ENCODE measurements at places on chromosomes 2 and 18.

DNA sequence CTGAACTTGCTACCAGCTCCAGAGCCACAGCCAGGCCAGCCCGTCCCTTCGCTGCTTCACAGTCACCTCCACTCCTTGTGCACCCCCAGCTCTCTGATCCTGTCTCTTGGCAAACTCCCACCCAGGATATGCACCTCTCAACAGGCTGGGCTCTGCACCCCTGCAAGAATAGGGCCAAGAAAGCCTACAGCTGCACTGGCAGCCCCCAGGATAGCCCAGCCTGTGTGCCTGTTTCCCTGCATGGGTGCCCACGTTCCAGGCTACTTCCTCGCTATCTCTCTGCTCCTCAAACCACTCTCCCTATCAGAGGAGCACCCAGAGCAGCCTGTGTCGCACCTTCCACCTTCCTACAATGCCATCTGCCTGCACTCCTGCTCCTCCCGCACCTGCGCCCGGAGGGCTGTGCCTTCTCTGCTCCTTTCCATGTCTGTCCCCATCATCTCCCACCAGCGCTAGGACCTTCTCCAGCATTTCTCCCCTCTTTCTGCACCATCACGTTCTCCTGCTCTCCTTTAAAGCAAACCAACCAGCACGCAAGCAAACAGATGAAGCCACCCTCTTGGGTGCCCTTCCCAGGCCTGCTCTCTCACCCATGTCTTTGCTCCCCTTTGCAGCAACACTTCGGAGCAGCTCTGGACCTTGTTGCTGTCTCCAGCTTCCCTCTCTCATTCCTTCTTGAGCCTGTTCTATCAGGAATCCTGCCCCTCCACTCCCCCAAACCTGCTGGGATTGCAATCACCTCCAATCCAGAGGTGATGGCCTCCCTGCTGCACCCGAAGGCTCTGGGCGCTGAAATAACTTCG is 313.2 kb upstream of the HS6ST1 start:
- peak overlapping the region; percentile 40 for H3K27ac ChIP-seq
- H3K36me3 ChIP-seq: no peaks in the 10 kb centered on the region
- H3K27me3 ChIP-seq: no peaks in the 10 kb centered on the region
- no peak overlapping the region for H3K4me3 ChIP-seq

DNA sequence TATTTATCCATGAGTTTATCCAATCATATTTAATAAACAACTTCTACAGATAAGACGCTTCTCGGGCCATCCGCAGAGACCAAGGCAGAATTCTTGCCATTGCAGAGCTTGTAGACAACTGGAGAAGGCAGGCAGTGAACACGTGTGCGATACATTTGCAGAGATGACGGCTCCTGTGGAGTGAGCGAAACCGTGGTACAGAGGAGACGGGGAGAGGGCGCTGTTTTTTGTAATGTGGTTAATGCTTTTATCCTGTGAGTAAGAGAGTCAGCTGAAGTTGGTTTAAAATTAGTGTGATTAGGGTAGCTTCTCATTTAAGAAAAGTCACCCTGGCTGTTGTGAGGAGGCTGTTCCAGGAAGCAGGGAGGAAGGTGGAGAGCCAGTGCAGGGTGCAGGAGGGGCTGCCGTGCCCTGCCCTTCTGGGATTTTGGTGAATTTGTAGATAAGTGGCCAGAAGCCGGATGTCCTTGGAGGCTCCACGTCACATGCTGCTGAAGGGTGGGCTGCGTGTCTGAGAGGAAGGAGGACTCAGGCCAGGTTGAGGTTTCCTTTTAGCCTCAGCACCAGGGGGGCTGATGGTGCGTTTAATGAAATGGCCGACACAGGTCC is 151.4 kb downstream of the SNTG2 start:
- no peak overlapping the region for H3K4me3 ChIP-seq
- no peak for DNase-seq
- no peaks in the 10 kb centered on the region for H3K27me3 ChIP-seq
- no peaks in the 10 kb centered on the region for H3K36me3 ChIP-seq
- H3K4me1 ChIP-seq: no peaks in the 10 kb centered on the region

DNA sequence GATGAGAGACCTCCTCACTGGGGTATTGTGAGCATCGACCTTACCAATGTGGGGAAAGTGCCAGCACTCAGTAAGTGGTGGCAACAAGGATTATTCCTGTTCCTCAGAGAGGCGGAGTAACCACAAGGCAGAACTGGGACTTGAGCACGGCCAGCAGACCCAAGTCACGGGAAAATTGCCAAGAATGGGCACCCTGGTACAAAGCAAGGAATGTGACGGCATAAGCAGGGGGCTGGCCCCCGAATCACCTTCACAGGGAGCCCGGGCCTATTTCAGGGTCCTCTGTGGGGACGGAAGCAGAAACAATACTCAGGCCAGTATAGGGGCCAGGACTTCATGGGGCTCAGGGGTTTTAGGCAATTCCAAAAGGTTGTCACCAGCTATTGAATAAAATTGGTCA is 25.4 kb downstream of the CENPA start:
- H3K4me1 ChIP-seq: no peaks in the 10 kb centered on the region
- no peak for DNase-seq
- no peak overlapping the region for H3K27ac ChIP-seq
- H3K36me3 ChIP-seq: no peaks in the 10 kb centered on the region

GRCh38 chr2:159164457-159164911 is 122.0 kb downstream of the WDSUB1 start:
- no peaks in the 10 kb centered on the region for H3K27me3 ChIP-seq
- peak; percentile 39 for DNase-seq
- H3K4me1 ChIP-seq: peaks cover 8% of the 10 kb centered on the region
- H3K36me3 ChIP-seq: no peaks in the 10 kb centered on the region

DNA sequence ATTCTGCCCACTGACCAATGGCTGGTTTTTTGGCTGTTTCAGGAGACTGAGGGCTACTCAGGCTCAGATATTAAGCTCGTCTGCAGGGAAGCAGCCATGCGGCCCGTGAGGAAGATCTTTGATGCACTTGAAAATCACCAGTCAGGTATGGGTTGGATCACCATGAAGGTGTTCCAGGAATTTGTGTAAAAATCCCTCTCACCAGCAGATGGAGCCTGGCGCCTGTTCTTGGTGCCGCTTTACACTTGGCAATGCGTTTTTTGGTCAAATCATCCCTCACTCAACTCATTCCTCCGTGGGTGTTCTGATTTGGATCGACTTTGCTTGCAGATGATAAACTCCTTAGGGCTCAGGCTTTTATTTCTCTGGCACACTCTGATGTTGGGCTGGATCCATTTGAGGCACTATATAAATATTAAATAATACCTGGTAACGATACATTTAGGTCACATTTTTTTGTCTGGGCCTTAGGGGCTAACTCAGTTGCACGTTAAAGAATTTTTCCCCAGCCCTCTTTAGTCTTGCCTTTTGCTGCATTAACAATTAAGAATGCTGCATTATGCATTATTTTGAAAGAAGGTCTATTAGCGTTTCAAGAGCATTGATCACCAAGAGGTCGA is 50.0 kb downstream of the HDHD2 start:
- peak; percentile 61 for DNase-seq
- H3K27ac ChIP-seq: no peak overlapping the region
- no peak overlapping the region for H3K4me3 ChIP-seq
- H3K4me1 ChIP-seq: no peaks in the 10 kb centered on the region

DNA sequence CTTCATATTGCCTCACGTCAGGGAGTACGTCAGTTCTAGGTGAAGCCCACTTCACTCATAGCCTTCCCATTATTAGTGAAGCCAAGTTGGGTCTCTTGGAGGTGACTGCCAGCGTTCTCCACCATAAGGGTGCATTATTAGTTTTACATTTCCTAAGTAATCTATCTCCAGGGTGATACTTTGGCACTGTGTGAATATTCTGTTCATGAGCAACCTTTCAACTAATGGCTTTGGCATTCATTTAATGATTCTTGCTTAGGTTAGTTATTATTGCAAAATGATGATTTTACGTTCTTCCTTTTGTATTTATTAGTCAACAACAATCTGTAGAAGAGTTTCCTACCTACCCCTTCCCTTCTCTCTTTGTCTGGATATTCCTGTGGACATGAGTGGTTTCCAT is 97.5 kb downstream of the MAP4K4 start:
- no peak overlapping the region for H3K27ac ChIP-seq
- peaks cover 12% of the 10 kb centered on the region for H3K4me1 ChIP-seq
- H3K27me3 ChIP-seq: no peaks in the 10 kb centered on the region
- DNase-seq: no peak
- no peak overlapping the region for H3K4me3 ChIP-seq

GRCh38 chr2:105919191-105919811 is 174.6 kb downstream of the NCK2 start:
- H3K27me3 ChIP-seq: peaks cover 4% of the 10 kb centered on the region
- H3K36me3 ChIP-seq: no peaks in the 10 kb centered on the region
- no peak overlapping the region for H3K27ac ChIP-seq
- no peak for DNase-seq
- no peaks in the 10 kb centered on the region for H3K4me1 ChIP-seq

GRCh38 chr2:237866101-237866621 is 6.7 kb downstream of the RAMP1 start:
- H3K36me3 ChIP-seq: no peaks in the 10 kb centered on the region
- H3K27ac ChIP-seq: no peak overlapping the region
- no peak overlapping the region for H3K4me3 ChIP-seq
- H3K27me3 ChIP-seq: no peaks in the 10 kb centered on the region

GRCh38 chr2:170764880-170765261 is 5.3 kb upstream of the ERICH2 start:
- H3K4me3 ChIP-seq: no peak overlapping the region
- no peaks in the 10 kb centered on the region for H3K4me1 ChIP-seq
- no peaks in the 10 kb centered on the region for H3K27me3 ChIP-seq

DNA sequence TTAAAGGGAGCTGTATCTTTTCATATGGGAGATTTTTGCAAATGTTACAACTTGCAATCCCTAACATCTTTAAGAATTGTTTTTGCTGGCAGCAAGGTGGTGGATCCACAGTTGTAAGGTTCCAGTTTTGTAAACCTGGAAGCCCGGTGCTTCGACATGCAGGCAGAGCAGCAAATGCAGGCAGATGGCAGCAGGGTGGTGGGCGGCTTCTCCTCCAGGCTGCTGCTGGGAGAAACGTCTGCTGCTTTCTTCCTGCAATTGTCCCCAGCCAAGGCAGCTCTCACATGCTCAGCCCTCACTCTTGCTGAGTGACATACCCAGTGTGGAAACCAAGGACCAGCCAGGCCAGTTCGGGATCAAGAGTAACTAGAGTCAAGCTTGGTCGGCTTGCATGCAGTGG is 166.0 kb downstream of the SEPTIN10 start:
- peak; percentile 6 for DNase-seq
- no peaks in the 10 kb centered on the region for H3K27me3 ChIP-seq
- peak overlapping the region; percentile 15 for H3K27ac ChIP-seq
- no peaks in the 10 kb centered on the region for H3K36me3 ChIP-seq
- no peak overlapping the region for H3K4me3 ChIP-seq

DNA sequence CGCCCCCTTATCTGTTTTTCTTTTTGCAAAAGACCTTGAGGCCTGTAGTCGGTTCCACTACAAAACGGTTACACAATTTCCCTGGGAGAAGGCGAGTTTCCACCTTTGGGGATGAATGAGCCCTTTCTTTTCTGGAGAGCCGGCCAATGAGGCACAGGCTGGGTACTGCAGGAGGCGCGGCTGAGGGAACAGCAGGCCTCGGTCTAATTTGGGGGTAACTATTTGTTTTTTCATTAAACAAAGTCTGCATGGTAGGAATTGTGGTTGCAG is 129.2 kb downstream of the MYCN start:
- no peak for DNase-seq
- H3K4me1 ChIP-seq: no peaks in the 10 kb centered on the region
- no peaks in the 10 kb centered on the region for H3K36me3 ChIP-seq
- H3K27ac ChIP-seq: no peak overlapping the region

DNA sequence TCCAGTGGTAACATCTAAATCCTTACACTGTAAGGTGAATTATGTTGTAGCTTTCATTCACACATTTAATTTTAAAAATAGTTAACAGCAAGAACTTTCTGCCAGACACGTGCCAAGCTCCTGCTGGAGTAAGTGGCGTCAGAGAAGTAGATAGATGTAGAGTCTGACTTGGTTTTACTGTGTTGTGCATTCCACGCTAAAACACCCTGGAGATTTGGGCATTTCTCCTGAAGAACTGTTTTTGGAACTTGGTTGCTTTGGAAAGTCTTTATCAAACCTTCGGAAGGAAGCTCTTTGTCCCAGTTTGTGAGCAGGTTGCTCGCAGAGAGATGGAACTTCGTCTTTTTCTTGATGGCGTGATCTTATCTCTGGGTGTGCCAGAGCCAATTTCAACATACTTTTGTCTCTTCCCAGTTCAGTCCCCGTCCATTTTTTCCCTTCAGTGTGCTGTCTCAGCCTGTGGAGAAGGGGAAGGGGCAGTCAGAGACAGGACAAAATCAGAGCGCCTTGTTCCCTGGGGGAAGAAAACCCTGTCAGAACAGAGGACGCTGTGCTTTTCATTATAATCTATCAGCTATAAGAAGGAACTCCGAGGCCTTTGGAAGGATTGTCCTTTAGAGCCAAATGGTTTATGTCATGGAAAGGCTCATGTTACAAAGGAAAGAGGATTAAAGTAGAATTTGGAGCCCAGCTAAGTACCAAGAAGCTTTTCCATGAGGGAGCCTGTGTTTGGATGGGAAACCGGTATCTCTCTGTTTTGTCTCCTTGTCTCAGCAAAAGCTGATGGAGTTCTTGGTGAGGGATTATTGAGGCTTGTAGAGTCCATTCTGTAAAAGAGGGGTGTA is 18.9 kb downstream of the GRHL1 start:
- no peaks in the 10 kb centered on the region for H3K27me3 ChIP-seq
- no peaks in the 10 kb centered on the region for H3K4me1 ChIP-seq
- no peak overlapping the region for H3K4me3 ChIP-seq
- no peaks in the 10 kb centered on the region for H3K36me3 ChIP-seq
- no peak for DNase-seq

GRCh38 chr2:14297340-14297739 is 335.2 kb upstream of the LRATD1 start:
- H3K4me1 ChIP-seq: no peaks in the 10 kb centered on the region
- no peak overlapping the region for H3K27ac ChIP-seq
- peaks cover 19% of the 10 kb centered on the region for H3K27me3 ChIP-seq

DNA sequence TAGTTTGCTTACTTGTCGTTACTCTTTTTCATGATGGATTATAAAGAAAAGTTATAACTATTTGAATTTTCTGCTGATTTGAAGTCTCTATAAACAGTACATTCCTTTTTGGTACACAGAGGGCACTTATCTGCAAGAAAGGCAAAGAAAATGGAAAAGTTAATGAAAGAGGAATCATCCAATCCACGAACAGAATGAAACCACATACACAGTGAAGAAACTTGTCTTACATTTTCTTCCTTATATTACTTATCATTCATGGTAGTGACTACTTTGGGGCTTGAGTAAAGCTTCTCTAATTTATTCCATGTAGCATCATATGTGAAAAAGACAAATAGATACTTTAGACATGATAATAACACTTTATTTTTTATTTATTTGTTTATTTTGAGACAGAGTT is 14.8 kb upstream of the ACTR3 start:
- H3K27ac ChIP-seq: no peak overlapping the region
- H3K4me3 ChIP-seq: no peak overlapping the region
- peaks cover 27% of the 10 kb centered on the region for H3K4me1 ChIP-seq
- DNase-seq: no peak

GRCh38 chr2:206092297-206092696 is 6.3 kb upstream of the INO80D start:
- no peak for DNase-seq
- no peak overlapping the region for H3K27ac ChIP-seq

GRCh38 chr2:1602278-1603010 is 141.9 kb downstream of the PXDN start:
- no peaks in the 10 kb centered on the region for H3K36me3 ChIP-seq
- no peak overlapping the region for H3K27ac ChIP-seq
- no peak for DNase-seq
- no peaks in the 10 kb centered on the region for H3K27me3 ChIP-seq
- H3K4me1 ChIP-seq: peaks cover 6% of the 10 kb centered on the region
- no peak overlapping the region for H3K4me3 ChIP-seq

- no peak for DNase-seq
- no peaks in the 10 kb centered on the region for H3K27me3 ChIP-seq
- H3K36me3 ChIP-seq: no peaks in the 10 kb centered on the region
- H3K4me1 ChIP-seq: no peaks in the 10 kb centered on the region
- H3K27ac ChIP-seq: no peak overlapping the region
These were observed 153.2 kb downstream of the WDPCP start for GRCh38 chr2:63435070-63435469.

All from A673 (cell line).